Stomach (tissue), 19 donors: ENCODE measurements at places on chromosomes 16 and 17. TPM values are rescaled to one million over a fixed set of nuclear protein-coding genes. Genes with fewer than 3 reads are reported as not detected.
A peak's percentile ranks its signal among the peaks of the same experiment; 100 is the strongest.

GRCh38 chr17:7443499-7444485 is 1.1 kb upstream of the CHRNB1 start:
- no peak for DNase-seq

- no peak for DNase-seq
These were observed 34.7 kb upstream of the ENPP7 start for GRCh38 chr17:79695797-79696609.

GRCh38 chr17:74419928-74420411 is 11.9 kb upstream of the GPRC5C start:
- DNase-seq = peak; percentile 62

GRCh38 chr16:86519649-86520316 is 9.5 kb downstream of the FOXF1 start:
- peak; percentile 59 for DNase-seq

DNA sequence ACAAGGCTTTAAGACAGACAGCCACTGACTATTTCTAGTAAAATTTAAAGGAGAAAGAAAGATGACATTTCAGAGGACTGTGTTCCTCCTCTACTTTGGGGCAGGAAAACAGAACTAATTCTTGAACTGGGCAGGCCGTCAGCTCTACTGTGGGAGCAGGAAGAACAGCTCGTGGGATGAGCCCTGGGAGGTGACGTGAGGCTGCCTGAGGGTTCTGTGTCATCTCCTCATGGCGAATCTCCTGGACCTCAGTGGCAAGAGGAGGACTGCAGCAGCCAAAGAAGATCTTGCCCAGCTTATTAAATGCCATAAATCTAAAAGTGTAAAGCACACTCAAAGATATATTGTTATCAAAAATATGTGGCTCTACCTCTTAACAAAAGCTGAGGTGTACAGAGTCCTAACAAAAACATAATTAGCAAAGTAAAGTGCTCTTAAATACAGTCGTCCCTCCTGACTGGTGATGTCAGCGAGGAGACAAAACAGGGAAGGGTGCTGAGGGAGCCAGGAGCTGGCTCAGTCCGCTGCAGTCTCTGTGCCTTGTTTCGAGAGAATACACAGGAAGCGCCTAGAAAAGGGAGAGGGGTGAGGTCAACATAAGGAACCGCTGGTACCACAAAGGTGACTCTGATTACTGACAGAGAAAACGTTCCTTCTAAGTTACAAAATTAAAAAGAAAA is 58.0 kb downstream of the CREBBP start:
- DNase-seq = no peak

GRCh38 chr17:75065562-75066151 is 18.6 kb downstream of the KCTD2 start:
- DNase-seq = no peak

GRCh38 chr17:3675886-3676285 is 7.3 kb downstream of the EMC6 start:
- no peak for DNase-seq

- no peak for DNase-seq
These were observed 73.3 kb downstream of the MSI2 start for GRCh38 chr17:57329380-57330214.

GRCh38 chr16:1903845-1904840 is 14.1 kb downstream of the HS3ST6 start:
- DNase-seq = no peak

GRCh38 chr17:8488901-8489300 is 53.2 kb downstream of the NDEL1 start:
- no peak for DNase-seq

DNA sequence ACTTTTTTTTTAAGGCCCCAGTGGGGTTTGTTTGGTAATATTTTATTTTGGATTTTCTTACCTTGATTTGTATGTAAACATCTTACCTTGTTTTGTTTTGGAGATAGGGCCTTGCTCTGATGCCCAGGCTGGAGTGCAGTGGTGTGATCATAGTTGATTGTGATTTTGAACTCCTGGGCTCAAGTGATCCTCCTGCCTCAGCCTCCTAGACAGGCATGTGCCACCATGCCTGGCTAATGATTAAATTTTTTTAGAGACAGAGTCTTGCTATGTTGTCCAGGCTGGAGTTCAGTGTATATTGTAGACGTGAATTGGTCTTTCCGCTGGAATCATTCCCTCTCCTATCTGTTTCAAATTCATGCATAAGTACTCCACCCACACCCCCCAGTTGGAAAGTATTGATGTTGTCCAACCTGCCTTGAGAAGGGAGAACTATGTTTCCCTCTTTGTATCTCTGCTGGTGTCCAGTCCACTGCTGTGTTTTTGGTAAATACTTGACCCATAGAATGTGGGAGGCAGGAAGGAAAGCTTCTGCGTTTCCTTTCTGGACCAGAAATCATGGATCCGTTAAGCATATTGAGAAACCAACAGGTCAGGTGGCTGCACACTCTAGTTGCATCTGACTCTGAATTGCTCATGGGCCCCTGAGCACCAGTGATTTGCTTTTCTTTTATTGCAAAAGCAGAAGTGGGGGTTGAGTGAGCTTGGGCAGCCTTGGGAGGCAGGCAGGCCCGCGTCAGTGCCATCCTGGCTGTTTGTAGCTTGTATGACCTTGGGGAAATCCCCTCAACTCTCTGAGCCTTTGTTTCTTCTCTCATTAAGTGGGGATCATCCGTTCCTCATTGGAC is 25.0 kb downstream of the RMI2 start:
- no peak for DNase-seq

DNA sequence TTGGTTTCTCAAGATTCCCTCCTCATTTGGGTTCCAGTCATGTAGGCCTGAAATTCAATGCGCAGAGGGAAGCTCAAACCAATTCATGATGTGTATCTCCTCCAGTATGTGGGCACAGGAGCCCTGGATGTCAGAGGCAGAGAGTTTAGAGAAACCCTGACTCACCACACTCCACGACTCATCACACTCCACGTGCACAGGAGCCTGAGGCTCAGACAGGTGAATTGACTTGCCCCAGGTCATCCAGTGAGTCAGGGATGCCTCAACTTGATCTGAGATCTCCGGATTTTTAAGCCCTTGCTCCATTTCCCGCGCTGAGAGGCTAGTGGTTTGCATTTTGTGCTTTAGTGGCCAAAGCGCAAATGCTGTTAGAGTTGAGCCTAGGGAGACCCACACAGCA is 183.9 kb downstream of the HAPSTR1 start:
- DNase-seq = no peak

BBS2 gene
- total RNA-seq = 11.3 TPM

CYB5D1 gene
- total RNA-seq = not detected

MYCBPAP gene
- total RNA-seq = 1.1 TPM

RASD1 gene
- total RNA-seq = 72.9 TPM

COG8 gene
- total RNA-seq = 62.0 TPM

NPIPA3 gene
- total RNA-seq = not detected

SMCR8 gene
- total RNA-seq = 17.9 TPM
